ENCODE measurements at places on chromosomes 5 and 9.

DNA sequence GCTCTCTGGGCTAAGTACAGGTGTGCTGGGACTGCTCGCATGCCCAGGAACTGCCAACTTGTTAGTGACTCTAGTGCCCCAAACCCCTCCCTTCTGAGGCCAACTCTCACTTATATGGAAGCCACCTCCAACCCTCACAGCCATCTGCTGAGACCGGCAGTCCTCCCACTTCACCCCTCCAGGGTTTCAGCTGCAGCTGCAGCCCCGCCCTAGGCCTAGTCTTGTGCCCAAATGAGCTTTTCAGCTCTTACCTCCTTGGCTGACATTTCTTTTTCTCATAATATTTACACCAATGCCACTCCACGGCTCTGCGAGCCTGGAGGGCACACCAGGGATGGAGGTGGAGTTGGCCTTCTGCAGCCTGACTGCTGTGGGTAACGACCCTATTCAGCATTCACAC, 166.6 kb downstream of the ROR2 start:
- peak; percentile 56 for DNase-seq

DNA sequence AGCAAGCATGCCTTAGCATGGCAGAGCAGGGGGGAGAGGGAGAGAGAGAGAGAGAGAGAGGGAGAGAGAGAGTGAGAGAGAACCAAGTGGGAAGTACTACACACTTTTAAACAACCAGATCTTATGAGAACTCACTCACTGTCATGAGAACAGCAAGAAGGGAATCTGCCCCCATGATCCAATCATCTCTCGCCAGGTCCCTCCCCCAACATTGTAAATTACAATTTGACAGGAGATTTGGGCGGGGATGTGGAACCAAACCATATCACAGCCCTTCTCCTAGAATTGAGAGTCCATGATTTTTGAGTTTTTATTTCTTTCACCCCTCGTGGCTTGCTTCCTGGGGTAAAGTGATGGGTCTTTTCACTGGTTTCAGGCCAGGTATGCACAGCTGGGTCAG, 98.8 kb downstream of the DOCK2 start:
- no peak for DNase-seq

- DNase-seq = no peak
These were observed 103.1 kb downstream of the BNC2 start for GRCh38 chr9:16767366-16767765.

DNA sequence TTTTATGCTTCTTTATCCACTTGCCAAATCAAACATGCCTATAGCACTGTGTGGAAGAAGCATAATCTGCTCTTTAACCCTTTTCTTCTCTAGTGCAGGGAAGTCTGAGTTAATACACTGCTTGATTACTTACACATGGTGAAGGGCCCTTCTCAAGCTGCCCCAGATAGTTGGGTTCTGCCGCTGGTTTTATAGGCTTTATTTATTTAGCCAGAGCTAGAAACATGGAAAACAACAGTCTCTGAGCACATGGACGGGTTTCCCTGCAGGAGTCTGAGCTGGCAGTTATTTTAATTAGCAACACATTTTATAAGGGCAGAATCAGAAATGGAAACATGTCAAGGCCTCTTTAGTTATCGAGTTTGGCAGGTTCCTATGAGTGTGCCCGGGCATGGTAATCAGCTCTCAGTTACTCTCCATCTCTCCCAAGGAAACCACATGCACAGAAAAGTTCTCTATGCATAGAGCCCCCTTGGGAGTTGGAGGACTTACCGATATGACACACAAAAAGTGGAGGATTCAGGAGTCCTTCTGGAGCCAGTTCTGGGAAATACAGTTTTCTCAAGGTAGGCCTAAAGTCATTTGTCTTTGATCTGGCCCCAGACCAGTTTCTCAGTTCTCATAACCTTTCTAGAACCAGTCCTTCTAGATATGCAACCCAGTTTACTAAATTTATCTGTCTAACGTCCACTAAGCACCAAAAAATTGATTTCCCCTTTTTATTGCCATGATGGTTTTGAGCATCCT, 564.8 kb downstream of the ACTL7B start:
- no peak for DNase-seq

DNA sequence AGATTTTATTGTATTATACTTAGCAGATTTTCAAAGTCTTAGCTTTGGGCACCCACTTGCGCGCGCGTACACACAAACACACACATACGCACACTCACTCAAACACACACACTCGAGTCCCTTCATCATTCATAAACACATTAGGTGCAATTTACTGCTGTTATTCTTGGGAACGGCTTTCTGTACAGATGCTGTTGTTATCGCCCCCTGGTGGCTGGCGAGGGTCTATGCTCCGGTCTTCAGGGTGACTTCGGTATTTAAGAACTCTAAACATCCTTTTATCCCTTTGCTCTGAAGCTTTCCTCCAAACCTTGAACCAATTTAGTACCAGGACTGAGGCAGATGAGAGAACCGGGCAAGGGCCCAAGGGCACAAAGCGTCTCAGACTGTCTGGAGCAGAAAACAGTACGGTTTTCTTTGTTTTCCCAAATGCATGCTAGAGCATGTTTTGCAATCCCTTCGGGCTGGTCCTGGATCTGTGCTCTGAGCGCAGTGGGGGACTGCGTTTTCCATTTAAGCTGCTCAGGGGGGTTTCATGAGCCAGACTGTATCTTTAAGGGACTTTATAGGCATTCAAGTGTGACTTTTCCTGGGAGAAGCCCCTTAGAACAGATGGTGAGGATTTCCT, 1.7 kb upstream of the SLIT3 start:
- peak; percentile 82 for DNase-seq
